T1000 (cell line): ENCODE measurements at places on chromosomes 4 and X.

- no peak for DNase-seq
These were observed 269.3 kb downstream of the GPM6A start for GRCh38 chr4:175542786-175543185.

DNA sequence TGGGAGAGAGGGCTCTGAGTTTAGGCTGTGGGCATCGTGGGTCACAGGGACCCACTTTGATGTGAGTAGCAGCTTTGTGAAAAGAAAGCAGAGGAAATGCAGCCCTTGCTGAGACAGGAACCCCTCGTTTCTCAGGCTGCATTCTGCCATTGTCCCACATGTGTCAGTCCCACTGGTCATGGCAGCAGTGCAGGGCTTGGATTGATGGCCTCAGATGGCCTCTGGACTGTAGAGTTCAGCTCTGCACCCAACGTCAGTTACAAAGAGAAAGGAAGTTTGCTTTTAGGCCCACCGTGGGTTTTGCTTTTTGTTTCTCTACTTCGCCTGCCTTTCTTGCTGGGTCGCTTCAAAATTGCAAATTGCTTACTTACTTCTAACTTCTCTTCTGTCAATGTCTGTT is 248.3 kb upstream of the KLF3 start:
- DNase-seq, result no peak

DNA sequence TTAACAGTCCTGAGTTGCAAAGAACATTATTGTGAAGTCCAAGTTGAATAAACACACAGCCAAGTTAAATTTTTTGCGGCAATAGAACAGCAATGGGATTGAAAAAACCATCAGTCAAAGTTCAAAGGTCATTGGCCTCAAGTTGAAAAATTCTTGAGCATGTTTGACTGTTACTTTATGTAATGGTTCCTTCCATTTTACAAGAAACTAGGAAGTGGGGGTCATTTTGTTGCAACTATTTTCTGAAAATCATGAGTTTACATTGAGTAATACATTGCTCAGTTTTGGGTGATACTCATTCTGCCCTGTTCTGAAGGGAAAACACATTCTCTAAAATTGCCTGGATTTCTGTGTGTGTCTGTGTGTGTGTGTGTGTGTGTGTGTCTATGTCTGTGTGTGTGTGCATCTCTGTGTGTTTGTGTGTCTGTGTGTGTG is 5.2 kb upstream of the IRF2 start:
- DNase-seq, result no peak

- DNase-seq, result no peak
These were observed 16.4 kb downstream of the NAAA start for GRCh38 chr4:75924309-75924827.

GRCh38 chr4:23911675-23912455 is 22.0 kb upstream of the PPARGC1A start:
- no peak for DNase-seq

- no peak for DNase-seq
These were observed 27.4 kb downstream of the SEL1L3 start for GRCh38 chr4:25835384-25835783.
